Bronchus fibroblast of lung (primary cell): ENCODE measurements at places on chromosomes 12 and 14. TPM values are rescaled to one million over a fixed set of nuclear protein-coding genes. Genes with fewer than 3 reads are reported as not detected.

Gene ZFHX2
- total RNA-seq: 0.15 and 0.17 TPM in 2 replicates

Gene XPOT
- 65.9 and 79.9 TPM in 2 replicates for total RNA-seq

Gene CCDC177
- not detected in 2 replicates for total RNA-seq

Gene C14orf132
- 12.4 and 14.7 TPM in 2 replicates for total RNA-seq

Gene TTC9
- under 0.01 TPM in 1 of 2 replicates, not detected in the other for total RNA-seq

Gene LRRC10
- total RNA-seq: not detected in 2 replicates

Gene LRTM2
- not detected in 2 replicates for total RNA-seq

Gene ADCY4
- 0.15 and 0.17 TPM in 2 replicates for total RNA-seq

Gene SMOC1
- total RNA-seq: 1.9 and 2.2 TPM in 2 replicates

Gene CRACR2A
- total RNA-seq: 4.3 and 4.5 TPM in 2 replicates

Gene NPFF
- not detected in 2 replicates for total RNA-seq

Gene PRPH
- total RNA-seq: 0.74 and 1.5 TPM in 2 replicates

Gene KLRC1
- total RNA-seq: not detected in 2 replicates

Gene PPP1R36
- 0.30 and 0.50 TPM in 2 replicates for total RNA-seq

Gene HHIPL1
- total RNA-seq: 1.8 and 2.7 TPM in 2 replicates

Gene CCDC175
- not detected in 2 replicates for total RNA-seq

Gene TAS2R8
- total RNA-seq: not detected in 2 replicates

Gene IAPP
- total RNA-seq: not detected in 2 replicates

Gene ANO4
- total RNA-seq: 0.74 and 2.0 TPM in 2 replicates

Gene TRIM9
- 0.15 and 0.17 TPM in 2 replicates for total RNA-seq

Gene CLEC1A
- not detected in 2 replicates for total RNA-seq
